ENCODE measurements at places on chromosomes 2 and 18. TPM values are rescaled to one million over a fixed set of nuclear protein-coding genes. Genes with fewer than 3 reads are reported as not detected.

GRCh38 chr18:2391470-2391869, 179.8 kb downstream of the METTL4 start:
- no peak overlapping the region for H3K27ac ChIP-seq
- H3K4me1 ChIP-seq, result no peaks in the 10 kb centered on the region
- no peaks in the 10 kb centered on the region for H3K36me3 ChIP-seq
- H3K27me3 ChIP-seq, result no peaks in the 10 kb centered on the region

DNA sequence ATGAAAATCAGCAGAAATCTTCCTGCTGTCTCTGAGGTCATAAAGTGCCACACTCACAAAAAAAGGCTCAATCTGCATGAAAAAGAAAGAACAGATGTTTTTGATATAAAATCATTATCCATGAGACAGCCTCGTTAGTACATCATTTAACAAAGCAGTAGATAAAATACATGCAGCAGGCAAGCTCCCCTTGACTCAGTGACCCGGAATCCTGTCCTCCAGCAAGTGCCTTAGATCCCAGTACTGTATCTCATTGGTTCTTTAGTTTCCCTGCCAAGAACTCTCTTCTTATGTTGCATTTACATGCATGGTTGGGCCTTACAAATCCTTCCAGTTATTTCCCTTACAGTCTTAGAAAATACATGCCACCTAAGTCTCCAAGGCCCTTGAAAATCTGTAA, 148.9 kb upstream of the CCDC195 start:
- H3K36me3 ChIP-seq, result no peaks in the 10 kb centered on the region
- H3K27ac ChIP-seq, result no peak overlapping the region
- no peaks in the 10 kb centered on the region for H3K4me1 ChIP-seq
- no peaks in the 10 kb centered on the region for H3K27me3 ChIP-seq
- DNase-seq, result no peak

GRCh38 chr2:64846177-64846576, 143.0 kb upstream of the SLC1A4 start:
- H3K4me3 ChIP-seq, result no peak overlapping the region
- H3K36me3 ChIP-seq, result no peaks in the 10 kb centered on the region
- H3K27ac ChIP-seq, result no peak overlapping the region
- peaks cover 2% of the 10 kb centered on the region for H3K4me1 ChIP-seq

GRCh38 chr18:78245451-78245850, 734.2 kb upstream of the SALL3 start:
- peaks cover 6% of the 10 kb centered on the region for H3K27me3 ChIP-seq
- H3K36me3 ChIP-seq, result no peaks in the 10 kb centered on the region
- no peaks in the 10 kb centered on the region for H3K4me1 ChIP-seq
- no peak overlapping the region for H3K27ac ChIP-seq

- no peaks in the 10 kb centered on the region for H3K36me3 ChIP-seq
- no peak overlapping the region for H3K4me3 ChIP-seq
- no peaks in the 10 kb centered on the region for H3K4me1 ChIP-seq
- no peak overlapping the region for H3K27ac ChIP-seq
- no peak for DNase-seq
Measured at GRCh38 chr2:204197336-204198005, 260.9 kb downstream of the ICOS start.

FAM161A gene
- total RNA-seq, result 1.1 TPM

ELOA2 gene
- total RNA-seq, result not detected

MYL12B gene
- total RNA-seq, result 384 TPM
